GM23338 (cell line): ENCODE measurements at places on chromosomes 11 and 22. TPM values are rescaled to one million over a fixed set of nuclear protein-coding genes. Genes with fewer than 3 reads are reported as not detected.
A peak's percentile ranks its signal among the peaks of the same experiment; 100 is the strongest.

Gene TMEM191B
- total RNA-seq, result 3.6 and 26.3 TPM in 2 replicates

Gene VPS11
- 13.4 and 14.6 TPM in 2 replicates for total RNA-seq

- peaks cover 27% of the 10 kb centered on the region for H3K27me3 ChIP-seq
- DNase-seq, result peak; percentile 50
- no peak overlapping the region for H3K4me3 ChIP-seq
- H3K4me1 ChIP-seq, result peaks cover 7% of the 10 kb centered on the region; the same call in 1 of the 2 replicates
- no peak overlapping the region for H3K27ac ChIP-seq
Observed at GRCh38 chr22:45966895-45967365, 10.0 kb downstream of the WNT7B start.

Gene OR5P2
- total RNA-seq, result 1.3 and 1.5 TPM in 2 replicates
